ENCODE measurements at places on chromosomes 4 and X. TPM values are rescaled to one million over a fixed set of nuclear protein-coding genes. Genes with fewer than 3 reads are reported as not detected.

GRCh38 chr4:89995006-89995405 is 100.4 kb downstream of the MMRN1 start:
- H3K36me3 ChIP-seq, result no peaks in the 10 kb centered on the region
- no peak overlapping the region for H3K4me3 ChIP-seq
- no peaks in the 10 kb centered on the region for H3K27me3 ChIP-seq
- H3K4me1 ChIP-seq, result peaks cover 64% of the 10 kb centered on the region
- no peak for DNase-seq

DNA sequence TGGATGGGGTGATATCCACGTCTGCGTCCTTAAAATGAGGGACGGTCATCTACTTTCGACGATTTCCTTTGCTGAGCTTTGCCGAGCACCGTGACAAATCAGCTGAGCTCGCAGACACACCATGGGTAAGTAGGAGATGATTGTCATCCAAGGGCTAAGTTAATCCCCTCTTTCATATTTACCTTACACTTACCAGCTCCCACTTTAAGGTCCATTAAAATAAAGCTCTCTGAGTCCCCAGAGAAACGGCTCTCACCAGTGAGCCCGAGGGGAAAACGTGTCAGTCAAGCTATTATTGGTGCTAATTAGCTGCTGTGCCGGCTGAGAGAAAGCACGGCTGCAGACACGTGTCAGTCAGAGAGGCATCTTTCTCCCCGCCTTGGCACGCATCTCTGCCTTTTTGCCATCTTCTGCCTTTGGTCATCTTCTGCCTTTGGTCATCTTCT is 72.2 kb downstream of the CRLF2 start:
- no peak overlapping the region for H3K27ac ChIP-seq
- DNase-seq, result no peak
- no peaks in the 10 kb centered on the region for H3K4me1 ChIP-seq
- H3K4me3 ChIP-seq, result no peak overlapping the region
- H3K27me3 ChIP-seq, result no peaks in the 10 kb centered on the region

Gene SSX1
- total RNA-seq, result not detected

DNA sequence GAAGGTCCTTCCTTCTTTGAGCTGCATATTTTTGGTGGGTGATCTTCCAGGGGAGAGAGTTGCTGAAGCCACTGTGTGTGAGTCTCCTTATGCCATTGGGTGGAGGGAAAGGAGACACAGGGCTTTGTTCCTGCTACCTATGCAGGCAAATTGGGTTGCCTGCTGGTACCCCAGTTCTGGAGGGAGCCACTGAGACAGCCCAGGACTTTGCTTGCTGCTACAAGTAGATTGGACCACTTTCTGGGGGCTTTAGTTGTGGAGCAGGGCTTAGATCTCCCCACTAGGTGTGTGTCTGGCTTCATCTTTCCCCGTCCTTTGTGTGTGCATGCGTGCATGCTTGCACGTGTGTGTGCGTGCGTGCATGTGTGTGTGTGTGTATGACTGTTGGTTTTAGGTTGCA is 10.0 kb downstream of the CITED1 start:
- H3K4me1 ChIP-seq, result no peaks in the 10 kb centered on the region
- H3K4me3 ChIP-seq, result no peak overlapping the region
- H3K36me3 ChIP-seq, result no peaks in the 10 kb centered on the region

DNA sequence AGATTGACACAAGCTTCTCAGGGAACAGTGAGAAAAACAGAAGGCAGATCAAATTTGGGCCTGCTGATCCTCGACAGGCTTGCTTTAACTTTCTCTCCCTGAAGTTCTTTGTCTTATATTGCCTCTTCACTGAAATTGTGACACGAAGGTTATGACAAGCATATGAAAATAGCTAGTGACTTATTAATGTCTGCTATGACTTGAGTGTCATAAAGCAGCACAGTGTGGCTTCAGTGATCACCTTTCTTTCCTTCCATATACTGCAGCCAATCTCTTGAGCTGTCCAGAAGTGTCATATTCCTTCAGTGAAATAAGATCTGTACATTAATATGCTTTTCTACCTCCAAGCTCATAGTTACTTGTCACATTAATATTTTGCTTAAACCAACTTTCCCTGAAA is 870.2 kb downstream of the C4orf33 start:
- H3K4me3 ChIP-seq, result no peak overlapping the region
- H3K36me3 ChIP-seq, result no peaks in the 10 kb centered on the region
- H3K27me3 ChIP-seq, result no peaks in the 10 kb centered on the region
- no peak overlapping the region for H3K27ac ChIP-seq
- H3K4me1 ChIP-seq, result no peaks in the 10 kb centered on the region

DNA sequence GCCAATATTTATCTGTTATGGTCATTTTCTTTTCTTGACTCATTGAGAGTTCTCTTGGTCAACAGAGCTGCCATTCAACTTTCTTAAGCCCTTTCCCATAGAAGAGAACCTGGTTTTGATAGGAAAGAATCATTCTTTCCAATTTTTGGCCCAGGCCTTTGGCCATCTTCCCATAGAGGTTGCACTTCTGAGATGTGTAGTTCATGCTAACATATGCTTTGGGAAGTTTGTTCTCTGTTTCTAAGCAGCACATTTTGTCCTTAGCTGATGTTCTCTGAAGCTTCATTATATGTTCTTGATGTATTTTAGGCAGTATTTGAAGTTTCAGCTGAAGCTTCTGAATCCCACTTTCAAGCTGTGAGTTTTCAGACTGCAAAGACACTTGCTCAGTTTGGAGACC is 161.1 kb downstream of the VEGFC start:
- no peaks in the 10 kb centered on the region for H3K36me3 ChIP-seq
- H3K4me1 ChIP-seq, result no peaks in the 10 kb centered on the region
- H3K27ac ChIP-seq, result no peak overlapping the region
- H3K27me3 ChIP-seq, result no peaks in the 10 kb centered on the region

GRCh38 chr4:153593161-153593560 is 90.9 kb upstream of the TLR2 start:
- H3K27ac ChIP-seq, result no peak overlapping the region
- no peaks in the 10 kb centered on the region for H3K27me3 ChIP-seq
- DNase-seq, result no peak

Gene RS1
- not detected for total RNA-seq

Gene CENPE
- total RNA-seq, result 36.9 TPM

GRCh38 chrX:142711796-142712290 is 313.9 kb upstream of the SPANXN4 start:
- H3K27me3 ChIP-seq, result no peaks in the 10 kb centered on the region
- DNase-seq, result no peak
- no peaks in the 10 kb centered on the region for H3K36me3 ChIP-seq
- H3K4me3 ChIP-seq, result no peak overlapping the region
- H3K27ac ChIP-seq, result no peak overlapping the region

Gene ACOX3
- 14.1 TPM for total RNA-seq

- peaks cover 10% of the 10 kb centered on the region for H3K4me1 ChIP-seq
- no peak overlapping the region for H3K27ac ChIP-seq
These were observed 47.3 kb upstream of the GATB start for GRCh38 chr4:151808120-151808529.

GRCh38 chr4:101857176-101857575 is 66.6 kb downstream of the BANK1 start:
- no peak for DNase-seq
- H3K27ac ChIP-seq, result no peak overlapping the region
- H3K27me3 ChIP-seq, result no peaks in the 10 kb centered on the region
- no peak overlapping the region for H3K4me3 ChIP-seq
- H3K4me1 ChIP-seq, result no peaks in the 10 kb centered on the region

Gene SMR3B
- not detected for total RNA-seq

Gene CABS1
- total RNA-seq, result not detected

GRCh38 chrX:54529151-54529550 is 868 bp upstream of the GNL3L start:
- peak overlapping the region; percentile 56 for H3K4me3 ChIP-seq
- no peaks in the 10 kb centered on the region for H3K36me3 ChIP-seq
- no peaks in the 10 kb centered on the region for H3K27me3 ChIP-seq
- H3K4me1 ChIP-seq, result no peaks in the 10 kb centered on the region

Gene MAGED4
- not detected for total RNA-seq

All from Caco-2 (cell line).